Activated T-cell treated with anti-CD3 and anti-CD28 coated beads for 4 hours (primary cell): ENCODE measurements at places on chromosomes 6 and 20.

- no peak for DNase-seq
Observed at GRCh38 chr6:139982652-139983295, 608.3 kb upstream of the CITED2 start.

DNA sequence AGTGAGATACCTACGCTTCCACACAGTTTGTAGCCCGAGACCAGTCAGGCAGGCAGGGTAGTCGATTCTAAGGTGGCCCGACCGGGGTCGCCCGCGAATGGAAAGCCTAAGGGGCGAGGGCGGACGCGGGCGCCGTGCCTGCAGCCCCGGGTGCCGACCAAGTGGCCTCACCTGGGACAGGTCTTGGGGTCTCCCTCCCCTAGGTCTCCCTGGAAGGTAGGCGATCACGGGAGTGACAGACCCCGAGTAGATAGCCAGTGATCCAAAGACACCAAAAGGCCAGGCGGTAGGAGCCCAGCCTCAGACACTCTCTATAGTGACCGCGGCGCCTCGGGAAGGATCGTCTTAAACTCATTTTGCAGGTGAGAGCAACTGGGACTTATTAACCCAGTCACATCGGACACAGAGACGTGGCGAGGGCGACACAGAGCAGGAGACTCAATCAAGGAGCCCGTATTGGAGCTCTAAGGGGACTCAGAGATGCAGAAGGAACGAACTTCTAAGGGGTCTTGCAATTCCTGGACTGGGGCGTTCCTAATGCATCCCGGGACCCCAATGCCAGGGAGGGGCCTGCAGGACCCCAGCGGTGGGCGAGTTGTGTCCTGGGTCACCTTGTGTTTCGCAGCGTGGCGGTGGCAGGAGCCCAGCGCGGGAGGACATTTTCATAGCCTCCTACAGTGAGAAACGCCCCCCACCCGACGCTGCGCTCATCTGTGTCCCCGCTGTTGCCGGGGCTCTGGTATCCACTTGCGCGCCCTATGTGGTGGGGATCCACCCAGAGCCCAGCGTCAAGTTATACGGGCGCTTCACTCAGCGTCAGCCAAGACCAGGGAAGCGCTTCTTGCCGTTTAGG lies 2.1 kb upstream of the VSX1 start:
- no peak for DNase-seq

GRCh38 chr6:88865275-88865674 lies 98.1 kb downstream of the RNGTT start:
- DNase-seq, result no peak

DNA sequence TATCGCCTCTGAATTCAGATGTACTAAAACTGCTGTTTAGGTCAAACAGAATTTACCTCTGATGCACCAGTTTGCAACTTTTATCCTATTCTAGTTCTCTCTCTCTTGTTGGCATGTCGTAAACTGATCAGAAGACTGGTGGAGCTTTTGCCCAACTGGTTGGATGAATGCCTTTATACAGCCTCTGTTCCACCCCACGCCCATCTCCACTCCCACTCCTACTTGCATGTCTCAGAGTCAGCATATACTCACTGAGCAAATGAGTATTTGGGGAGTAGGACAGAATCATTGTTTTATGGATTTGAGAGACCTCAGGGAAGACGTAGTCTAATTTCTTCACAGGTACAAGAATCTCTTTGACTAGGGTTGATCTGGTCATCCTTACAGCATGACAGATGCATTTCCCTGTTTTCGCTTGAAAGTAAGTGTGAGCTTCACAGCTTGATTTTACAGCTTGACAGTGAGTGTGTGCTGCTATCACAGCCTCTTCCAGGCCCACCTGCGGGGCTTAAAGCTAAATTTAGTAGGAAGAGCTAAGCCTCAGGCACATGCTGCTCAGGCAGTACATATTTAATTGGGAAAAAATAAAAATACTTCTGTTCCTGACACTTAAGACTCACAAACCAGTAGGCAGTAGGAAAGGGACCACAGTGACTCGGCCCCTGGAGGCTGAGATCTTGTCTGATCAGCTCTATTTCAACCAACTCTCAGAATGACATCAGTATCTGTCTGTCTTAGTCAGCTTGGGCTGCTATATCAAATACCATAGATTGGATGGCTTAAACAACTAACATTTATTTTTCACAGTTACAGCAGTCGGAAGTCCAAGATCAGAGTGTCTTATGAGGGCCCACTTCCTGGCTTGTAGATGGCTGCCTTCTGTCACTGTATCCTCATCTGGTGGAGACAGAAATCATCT lies 30.4 kb downstream of the TRMT6 start:
- no peak for DNase-seq

DNA sequence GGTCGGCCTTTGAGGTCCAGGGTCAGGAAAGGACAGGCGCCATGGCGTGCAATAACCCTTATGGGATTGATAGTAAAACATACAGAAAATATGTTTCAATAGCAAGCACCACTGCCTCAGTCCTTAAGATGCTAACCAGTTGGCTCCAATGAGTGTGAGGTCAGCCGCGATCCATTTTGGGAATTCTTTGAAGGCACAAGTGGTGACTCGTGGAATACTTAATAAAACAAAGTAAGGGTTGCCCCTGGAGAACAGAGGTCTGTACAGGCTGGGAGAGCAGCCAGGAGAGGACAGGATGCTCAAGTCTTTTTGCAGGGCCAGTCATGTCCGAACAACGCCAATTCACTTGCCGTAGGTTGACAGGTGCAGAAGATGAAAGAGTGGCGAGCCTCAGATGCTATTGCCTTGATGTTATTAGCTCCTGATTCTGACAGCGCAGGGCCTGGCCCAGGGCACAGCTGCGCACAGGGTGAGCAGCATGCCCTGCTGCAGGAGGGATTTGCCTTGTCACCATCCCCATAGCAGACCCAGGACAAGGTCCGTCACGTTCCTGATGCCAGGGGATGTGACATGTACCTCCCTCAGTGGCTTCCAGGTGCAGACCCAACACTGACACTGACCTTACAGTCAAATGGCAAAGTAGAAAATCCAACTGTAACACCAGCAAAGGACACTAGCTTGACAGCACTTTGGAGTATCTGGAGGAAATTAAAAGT lies 21.8 kb downstream of the SYNDIG1 start:
- DNase-seq, result no peak

DNA sequence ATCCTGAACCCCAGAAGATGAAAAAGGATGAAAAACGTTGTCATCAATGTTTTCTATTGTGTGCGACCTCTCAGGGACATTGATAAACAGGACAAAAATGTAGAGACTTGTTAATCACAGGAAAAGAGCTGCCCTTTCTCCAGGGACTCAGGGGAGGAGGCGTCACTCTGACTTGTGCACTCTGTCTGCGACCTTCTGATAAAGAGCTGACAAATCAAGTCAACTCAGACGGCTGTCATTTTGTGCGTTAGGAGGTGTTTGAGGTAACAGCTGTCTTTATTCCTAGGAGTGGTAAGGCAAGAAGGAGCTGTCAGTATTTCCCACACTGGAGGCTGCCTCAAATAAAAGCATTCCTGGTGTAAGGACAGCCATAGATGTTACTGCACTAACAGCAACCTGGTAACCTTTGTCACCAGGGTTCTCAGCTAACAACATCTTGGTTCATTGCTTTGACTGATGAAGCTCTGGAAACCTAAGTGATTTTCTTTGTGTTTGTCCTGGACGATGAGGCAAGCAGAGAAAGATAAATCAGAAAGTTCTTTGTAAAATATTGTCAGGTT lies 38.6 kb upstream of the NXT1 start:
- DNase-seq, result no peak

GRCh38 chr20:22579711-22580697 lies 4.4 kb downstream of the FOXA2 start:
- DNase-seq, result no peak

DNA sequence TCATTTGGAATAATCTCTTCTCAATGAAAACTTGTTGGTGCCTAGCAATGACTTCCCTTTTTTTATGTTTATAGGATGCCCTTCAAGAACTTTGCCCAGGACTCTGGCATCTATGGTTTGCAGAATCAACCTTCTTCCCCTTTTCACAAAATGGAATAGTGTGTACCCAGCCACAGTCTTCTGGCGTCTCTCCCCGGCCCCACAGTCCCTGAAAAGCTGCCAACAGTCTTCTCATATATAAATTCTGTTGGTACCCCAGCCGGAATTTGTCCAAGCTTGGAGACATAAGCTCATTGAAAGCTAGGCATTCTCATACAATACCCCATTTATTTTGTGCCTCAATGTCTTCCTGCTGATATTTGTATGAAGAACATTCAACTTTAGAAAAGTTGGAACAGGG lies 26.4 kb upstream of the MCM3 start:
- DNase-seq, result no peak

DNA sequence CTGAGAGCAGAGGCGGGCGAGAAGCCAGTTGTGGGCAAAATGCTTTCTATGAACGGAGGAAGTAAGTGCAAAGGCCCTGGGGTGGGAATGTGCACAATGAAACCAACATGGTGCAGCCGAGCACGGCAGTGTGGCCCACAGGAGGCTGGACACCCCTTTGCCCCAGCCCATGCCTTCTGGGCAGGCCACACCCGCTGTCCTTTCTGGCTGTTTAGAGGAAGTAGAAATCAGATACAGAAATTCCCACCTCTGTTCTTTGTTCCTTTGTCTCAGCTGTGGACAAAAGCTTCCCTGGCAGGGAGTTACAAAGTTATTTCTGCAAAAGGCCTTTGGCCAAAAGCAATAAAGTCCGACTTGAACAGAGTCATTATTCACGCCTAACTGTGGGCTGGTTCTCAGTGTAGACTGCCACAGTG lies 11.9 kb downstream of the SULF2 start:
- DNase-seq, result no peak

DNA sequence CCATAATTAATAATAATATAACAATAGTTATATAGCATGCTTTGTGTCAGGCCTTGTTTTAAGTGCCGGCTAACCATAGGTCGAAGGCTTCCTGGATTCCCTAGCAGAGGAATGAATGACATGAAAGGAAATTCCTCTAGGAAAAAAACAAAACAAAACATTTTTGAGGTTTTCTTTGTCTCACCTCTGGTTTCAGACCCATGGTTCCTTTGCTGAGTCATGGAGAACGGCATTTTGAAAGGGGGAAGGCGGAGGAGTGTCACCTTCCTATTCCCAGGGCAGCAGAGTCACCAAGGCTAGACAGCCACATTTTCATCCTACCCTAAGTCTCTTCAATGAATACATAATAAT lies 25.3 kb upstream of the CCND3 start:
- no peak for DNase-seq

DNA sequence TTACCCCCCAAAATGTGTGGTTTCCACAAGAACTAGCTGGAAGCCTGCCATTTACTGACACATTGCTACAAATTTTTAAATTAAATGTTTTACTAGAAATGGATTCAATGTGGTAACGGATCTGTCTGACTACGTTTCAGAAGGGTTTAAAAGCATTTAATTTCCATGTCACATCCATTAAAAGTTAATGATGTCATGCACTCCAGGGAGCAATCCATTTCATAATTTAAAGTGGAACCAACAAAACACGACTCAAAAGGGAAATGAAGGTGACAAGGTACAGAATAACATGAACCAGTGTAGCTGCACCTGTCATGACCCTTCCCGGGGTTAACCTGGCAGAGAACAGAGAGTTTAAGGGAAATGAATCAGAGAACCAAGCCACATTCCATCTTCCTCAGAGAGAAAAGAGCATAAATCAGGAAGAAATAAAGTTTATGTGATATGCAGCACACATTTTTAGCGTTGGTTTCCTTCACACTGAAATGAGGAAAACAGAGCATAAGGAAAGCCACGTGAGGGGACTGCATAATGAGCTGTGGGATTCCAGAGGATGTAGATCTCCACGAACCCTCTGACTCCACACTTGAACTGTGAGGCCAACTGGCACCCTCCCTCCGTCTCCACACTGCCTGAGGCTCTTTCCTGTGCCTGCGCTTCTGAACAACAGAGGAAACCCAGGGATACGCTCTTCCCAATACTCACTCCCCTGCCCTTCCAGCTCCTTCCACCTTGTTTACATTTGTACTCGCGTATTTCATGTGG lies 170.3 kb upstream of the AHI1 start:
- no peak for DNase-seq

DNA sequence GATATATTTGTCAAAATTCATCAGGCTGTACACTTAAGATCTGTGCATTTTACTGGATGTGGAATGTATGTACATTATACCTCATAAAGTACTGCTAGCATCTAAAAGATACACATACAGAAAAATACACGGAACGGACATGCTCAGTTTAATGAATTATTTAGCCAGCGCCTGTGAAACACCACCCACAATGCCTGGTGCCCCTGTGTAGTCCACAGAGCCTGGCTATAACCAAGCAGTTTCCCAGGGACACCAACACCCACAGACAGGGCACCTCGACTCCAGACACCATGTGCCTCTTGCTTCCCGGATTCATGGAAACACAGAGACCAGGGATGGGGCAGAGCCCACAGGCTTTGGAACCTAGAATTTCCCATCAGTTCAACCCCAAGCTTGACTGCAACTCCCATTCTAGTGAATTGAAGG lies 17.4 kb upstream of the ARMC12 start:
- DNase-seq, result no peak

GRCh38 chr20:17925940-17926300 lies 42.7 kb downstream of the SNX5 start:
- DNase-seq, result no peak

- DNase-seq, result peak; percentile 81
Observed at GRCh38 chr6:53794720-53795339, at the start of gene LRRC1. Gene LRRC1 (plus strand): TSS chr6:53795005. CDS start chr6:53795257, 252 bp downstream.

DNA sequence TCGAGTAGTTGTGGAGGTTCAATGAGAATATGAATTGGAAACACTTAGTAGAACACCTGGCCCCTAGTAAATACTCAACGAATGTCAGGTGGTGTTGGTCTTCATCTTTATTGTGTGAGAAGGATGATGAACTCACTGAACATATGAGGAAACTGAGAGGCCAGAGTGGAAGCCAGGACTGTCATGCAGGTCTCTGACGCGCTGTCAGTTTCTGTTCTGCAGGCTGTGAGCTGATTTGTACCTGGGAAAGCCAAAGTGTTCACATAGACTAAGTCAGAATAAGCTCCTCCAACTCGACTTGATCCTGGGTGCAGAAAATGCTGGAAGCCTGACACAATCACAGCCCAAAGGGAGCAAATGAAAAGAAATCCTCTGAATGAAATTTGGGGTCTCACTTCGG lies 222.2 kb downstream of the LY86 start:
- DNase-seq, result no peak

- no peak for DNase-seq
Observed at GRCh38 chr20:21513181-21513663, 642 bp downstream of the NKX2-2 start.

- no peak for DNase-seq
Observed at GRCh38 chr6:3609388-3609787, 142.1 kb downstream of the PXDC1 start.

GRCh38 chr20:3778976-3779375 lies 2.3 kb downstream of the SPEF1 start:
- DNase-seq, result no peak

- no peak for DNase-seq
Observed at GRCh38 chr20:36839150-36839549, 36.8 kb upstream of the TLDC2 start.

- DNase-seq, result no peak
Observed at GRCh38 chr6:72890233-72890632, 268.4 kb downstream of the KCNQ5 start.

- DNase-seq, result no peak
Observed at GRCh38 chr6:169861431-169862042, 110.1 kb downstream of the ERMARD start.
